ENCODE measurements at places on chromosomes 5 and 9. TPM values are rescaled to one million over a fixed set of nuclear protein-coding genes. Genes with fewer than 3 reads are reported as not detected.

DNA sequence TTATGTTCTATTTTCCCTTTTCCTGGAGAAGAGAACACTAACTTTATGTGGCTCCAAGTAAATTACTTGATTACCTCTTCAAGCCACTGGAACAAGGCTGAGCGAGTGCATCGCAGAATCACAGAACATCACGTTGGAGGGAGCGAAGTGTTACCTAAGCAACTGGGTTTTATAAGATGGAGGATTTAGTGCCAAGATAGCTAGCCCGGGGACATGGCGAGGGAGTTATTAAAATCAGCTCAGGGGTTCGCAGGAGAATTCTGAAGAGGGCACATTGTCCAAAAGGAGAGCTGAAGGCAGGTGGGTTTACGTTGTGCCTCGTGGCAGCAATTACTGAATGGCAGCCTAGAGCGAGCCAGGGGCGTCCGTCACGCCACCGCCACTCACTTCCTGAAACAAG, 563.2 kb upstream of the ADAMTS16 start:
- DNase-seq, result no peak

DNA sequence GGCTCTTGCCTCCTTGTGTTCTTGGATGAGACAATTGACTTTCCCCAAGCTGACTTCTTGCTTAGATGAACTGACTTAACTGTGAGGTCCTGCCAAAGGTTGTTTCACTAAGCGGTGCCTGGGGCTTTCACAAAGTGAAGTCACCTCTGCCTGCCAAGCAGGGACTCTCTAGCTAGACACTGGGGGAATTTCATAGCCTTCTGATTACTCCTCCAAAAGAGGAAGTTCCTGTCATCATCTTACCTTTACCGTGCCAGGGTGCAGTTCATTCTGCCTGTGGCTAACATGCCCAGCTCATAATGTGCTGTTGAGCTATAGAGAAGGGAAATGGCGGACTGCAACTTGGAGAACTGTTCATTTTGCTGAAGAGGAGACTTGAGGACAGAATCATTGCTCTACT, 472.0 kb upstream of the WWC1 start:
- peak; percentile 76 for DNase-seq

The DOCK2 gene
- total RNA-seq, result 47.7 TPM

DNA sequence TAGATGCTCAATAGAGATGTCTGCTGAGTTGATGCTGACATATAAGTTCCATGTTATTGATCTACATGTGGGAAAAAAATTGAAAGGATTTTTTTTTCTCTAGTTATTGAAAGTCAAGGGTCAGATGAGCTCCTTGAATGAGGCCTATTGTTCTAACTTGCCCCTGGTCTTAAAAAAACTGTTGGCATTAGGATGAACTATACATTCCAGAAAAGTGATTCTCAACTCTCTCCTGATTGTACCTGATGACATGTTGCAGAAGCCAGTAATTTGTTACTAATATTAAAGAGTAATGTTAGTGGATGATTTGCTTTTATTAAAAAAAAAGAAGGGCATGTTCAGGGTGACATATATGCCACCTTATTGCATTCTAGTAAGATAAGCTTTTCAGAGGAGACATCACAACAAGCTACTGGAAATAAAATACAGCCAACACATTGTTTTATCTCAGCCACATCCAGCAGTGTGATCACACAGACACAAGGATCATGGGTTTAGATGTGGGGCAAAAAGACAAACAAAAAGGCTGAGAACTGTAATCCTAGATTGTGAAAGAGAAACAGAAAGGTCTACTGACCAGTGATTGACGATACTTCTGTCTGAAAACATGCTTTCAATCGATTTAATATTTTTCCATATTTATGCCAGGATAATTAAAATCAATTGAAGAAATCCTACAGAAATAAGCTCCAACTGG, 1314.1 kb upstream of the C9orf72 start:
- DNase-seq, result no peak

The CAVIN4 gene
- total RNA-seq, result 0.37 TPM

The SLC6A19 gene
- not detected for total RNA-seq

DNA sequence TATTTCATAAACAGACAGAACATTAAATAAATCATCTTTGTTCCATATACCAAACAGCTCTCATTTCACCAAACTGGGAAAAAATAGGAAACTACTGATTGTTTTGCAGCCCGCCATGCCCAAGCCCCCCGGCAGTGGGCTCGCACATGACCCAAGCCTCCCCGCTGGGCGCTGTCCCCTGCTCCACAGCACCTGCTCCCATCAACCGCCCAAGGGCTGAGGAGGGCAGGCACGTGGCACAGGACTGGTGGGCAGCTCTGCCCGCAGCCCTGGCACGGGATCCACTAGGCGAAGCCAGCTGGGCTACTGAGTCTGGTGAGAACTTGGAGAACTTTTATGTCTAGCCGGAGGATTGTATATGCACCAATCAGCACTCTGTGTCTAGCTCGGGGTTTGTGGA, 554.8 kb upstream of the CCNG1 start:
- DNase-seq, result no peak

- DNase-seq, result no peak
These were observed 41.6 kb downstream of the CYSTM1 start for GRCh38 chr5:140216478-140217074.

DNA sequence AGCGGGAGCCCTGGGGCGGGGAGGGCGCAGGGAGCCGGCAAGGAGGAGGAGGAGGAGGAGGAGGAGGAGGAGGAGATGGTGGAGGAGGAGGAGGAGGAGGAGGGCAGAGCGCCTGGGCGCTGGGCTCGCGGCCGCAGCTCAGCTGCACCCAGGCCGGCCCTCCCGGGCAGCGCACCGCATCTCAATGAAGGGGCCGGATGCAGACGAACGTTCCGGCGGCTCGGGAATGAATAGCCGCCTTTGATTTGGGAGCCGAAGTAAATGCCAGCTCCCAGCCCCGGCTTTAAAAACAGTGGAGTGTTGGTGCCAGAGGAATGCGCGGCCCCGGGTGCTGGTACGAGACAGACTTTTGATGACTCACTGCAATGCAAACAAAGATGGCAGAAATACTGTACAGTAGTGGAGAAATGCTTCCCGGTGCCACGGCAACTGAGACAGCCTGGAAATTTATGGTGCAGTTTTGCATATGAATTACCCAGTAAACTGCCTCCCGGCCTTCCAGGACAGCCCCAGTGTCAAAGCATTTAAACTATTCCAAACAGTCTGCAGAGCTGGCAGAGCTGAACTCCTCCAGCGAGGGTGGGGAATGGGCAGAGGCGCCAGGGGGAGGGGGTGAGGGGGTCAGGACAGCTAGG, 43.1 kb downstream of the NACC2 start:
- peak; percentile 94 for DNase-seq

The ZNF483 gene
- 0.59 TPM for total RNA-seq

- DNase-seq, result peak; percentile 26
These were observed 358.7 kb upstream of the KLF4 start for GRCh38 chr9:107847978-107848964.

DNA sequence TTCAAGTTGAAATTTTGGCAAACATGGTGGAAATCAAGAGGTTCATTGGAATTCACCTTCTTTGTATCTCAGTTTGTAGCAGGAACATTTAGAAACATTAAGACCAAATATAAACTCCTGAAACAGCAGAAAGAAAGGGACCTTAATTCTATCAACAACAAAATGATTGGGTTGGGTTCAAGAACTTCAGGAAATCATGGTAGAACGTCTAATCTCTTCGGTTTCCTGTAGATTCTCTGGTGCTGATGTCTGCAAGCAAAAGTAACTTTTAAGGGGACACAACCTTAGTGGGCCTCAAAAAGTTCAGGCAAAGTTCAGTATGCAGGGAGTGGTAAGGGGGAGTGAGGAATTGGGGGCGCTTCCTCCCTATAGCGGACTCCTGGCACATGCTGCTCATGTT, 3.4 kb downstream of the IL33 start:
- DNase-seq, result no peak

DNA sequence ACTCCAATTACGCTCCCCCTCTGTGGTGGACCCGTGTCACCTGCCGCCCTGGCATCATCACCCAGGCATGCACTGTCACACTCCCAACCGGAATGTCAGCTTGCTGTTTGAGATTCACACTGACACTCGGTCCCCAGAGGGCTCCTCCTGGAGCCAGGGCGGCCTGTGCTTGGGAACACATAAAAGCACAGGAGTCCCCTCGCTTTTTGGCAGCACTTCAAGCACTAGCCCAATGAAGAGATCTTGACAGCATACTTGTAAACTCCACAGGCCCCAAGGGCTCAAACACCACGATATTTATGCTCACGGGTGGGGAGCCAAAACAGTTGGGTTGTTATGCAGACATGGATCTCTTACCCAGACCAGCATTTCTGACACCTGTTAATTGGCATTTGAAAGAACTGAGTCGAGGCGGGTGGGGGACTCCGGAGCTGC, 90.8 kb upstream of the EGFLAM start:
- DNase-seq, result no peak
